Neuronal stem cell (in vitro differentiated cells): ENCODE measurements at places on chromosomes 12 and 14.

DNA sequence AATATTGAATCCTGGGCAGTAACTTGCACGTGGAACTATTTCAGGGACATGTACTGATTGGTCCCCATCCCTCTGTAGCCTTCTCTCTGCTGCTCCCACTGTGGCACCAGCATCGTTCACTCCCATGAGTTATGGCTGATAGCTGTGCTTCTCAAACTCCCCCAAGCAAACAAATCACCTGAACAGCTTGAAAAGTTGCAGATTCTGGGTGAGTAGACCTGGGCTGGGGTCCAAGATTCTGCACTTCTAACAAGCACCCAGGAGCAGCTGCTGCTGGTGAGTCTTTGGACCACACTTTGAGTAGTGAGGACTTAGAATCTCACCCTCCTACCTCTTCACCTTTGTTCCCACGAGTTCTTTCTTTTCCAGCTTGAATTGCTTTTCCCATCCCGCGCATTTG, 49.4 kb upstream of the ZFP36L1 start:
- no peak for DNase-seq

- no peak for DNase-seq
These were observed 498.3 kb upstream of the NOVA1 start for GRCh38 chr14:27096091-27096490.

GRCh38 chr14:55877942-55878341, 240.3 kb upstream of the PELI2 start:
- DNase-seq: no peak

GRCh38 chr12:79988368-79988767, 53.5 kb upstream of the PPP1R12A start:
- no peak for DNase-seq

DNA sequence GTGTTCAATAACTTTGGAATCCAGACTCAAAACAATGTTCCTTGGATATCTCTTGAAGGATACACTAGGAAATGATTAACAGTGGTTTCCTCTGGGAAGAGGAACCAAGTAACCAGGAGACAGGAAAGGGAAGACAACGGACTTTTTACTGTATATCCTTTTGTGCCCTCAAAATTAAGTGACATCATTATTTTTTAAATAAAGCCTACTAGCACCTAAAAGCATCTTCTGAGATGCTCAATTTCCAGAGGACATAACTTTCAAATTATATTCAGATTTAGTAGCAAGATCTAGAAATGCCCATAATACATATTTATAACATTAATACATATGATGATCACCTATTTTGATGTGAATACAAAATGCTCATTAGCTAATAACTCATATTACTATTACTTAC, 6.5 kb downstream of the HECTD1 start:
- no peak for DNase-seq

GRCh38 chr12:132466241-132467201, 23.4 kb upstream of the FBRSL1 start:
- no peak for DNase-seq

- DNase-seq: no peak
These were observed 41.2 kb upstream of the PPM1H start for GRCh38 chr12:62976110-62976662.

DNA sequence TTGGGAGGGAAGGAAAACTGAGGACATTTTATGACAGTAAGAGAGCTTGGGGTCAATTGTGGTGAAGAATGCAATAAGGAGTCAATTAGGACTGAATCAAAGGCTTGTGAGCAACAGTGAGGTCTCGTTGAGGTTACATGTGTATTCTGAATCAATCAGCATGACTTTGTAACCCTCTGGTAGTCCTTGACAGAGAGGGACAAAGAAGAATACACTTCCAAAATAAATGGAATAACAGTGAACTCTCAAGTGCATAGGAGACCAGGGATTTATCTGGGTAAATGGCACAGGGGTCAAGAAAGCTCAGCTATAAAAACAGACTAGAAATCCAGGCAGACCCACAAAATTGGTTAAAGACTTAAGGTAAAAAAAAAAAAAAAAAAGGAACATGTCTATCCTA, 85.1 kb upstream of the NAV3 start:
- no peak for DNase-seq
